ENCODE measurements at places on chromosomes 7 and 10.
A peak's percentile ranks its signal among the peaks of the same experiment; 100 is the strongest.

GRCh38 chr7:100585511-100586265 is at the start of gene LRCH4:
Gene LRCH4, minus strand, starts transcription at chr7:100586129. Its CDS starts 29 bp downstream, at chr7:100586100.
- DNase-seq = peak; percentile 44

- DNase-seq = no peak
These were observed 137.6 kb downstream of the LYZL1 start for GRCh38 chr10:29426420-29426819.

GRCh38 chr7:24858108-24858977 is 101.1 kb upstream of the GSDME start:
- DNase-seq = no peak

- DNase-seq = no peak
These were observed 324.7 kb upstream of the C7orf33 start for GRCh38 chr7:148265896-148266295.

GRCh38 chr10:64344211-64344610 is 823.0 kb downstream of the REEP3 start:
- no peak for DNase-seq

DNA sequence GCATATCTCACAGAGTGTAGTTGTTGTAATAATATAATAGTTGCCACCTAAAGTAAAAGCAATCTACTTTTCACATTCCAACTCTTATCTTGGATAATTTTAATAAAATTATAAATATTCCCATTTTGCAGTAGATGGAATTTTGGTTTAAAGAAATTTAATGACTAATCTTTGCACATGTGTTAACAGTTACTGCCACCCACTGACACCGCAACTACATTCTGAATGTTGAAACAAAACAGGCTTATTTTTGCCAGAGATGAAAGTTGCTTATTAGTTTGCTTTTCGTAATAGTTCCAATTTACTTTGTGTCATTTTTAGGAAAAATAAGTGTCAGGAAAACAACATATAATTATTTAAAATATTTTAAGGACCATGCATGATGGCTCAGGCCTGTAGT is 557.5 kb upstream of the PCDH15 start:
- DNase-seq = no peak

DNA sequence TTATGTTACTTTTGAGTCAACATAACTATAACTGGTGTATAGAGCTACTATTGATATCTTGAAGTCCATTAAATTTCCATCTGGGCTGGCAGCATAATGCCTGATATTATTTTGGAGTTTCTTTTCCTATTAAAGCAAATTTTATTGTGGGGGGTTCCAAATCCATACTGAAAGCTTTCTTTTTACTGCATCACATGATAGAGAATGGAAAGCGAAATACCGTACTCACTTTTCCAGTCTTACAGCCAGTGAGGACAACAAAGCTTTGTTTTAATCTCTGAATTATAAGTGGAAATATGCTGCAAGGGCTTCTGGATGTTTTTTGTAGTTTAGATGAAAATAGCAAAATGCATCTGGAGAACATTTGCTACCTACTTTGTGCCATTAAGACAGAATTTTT is 477.5 kb upstream of the SEMA3D start:
- no peak for DNase-seq

DNA sequence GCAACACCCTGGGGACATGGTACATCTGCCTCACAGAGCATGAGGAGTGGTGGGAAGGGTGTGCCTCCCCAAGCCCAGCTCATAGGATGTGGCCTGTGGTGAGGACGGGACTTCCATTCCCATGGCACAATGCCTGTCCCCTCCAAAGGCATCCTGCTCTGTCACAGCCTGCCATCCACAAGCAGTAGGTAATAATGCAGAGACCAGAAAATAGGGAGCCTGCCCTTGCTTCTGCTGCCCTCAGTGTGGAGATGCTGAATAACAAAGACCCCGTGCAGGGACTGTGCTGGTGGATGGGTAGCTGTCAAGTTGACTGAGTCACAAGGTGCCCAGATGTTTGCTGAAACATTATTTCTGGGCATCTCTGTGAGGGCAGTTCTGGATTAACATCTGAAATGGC is 199.9 kb upstream of the GRB10 start:
- DNase-seq = no peak

Data from NCI-H2081 treated with DMSO at 0.1 percent for 48 hours (cell line).